Mucosa of gallbladder (tissue), 1 donor: ENCODE measurements at places on chromosomes 12 and 14. TPM values are rescaled to one million over a fixed set of nuclear protein-coding genes. Genes with fewer than 3 reads are reported as not detected.

Gene ZNF705A
- total RNA-seq = not detected

Gene RNASE2
- total RNA-seq = 1.8 TPM

Gene CGRRF1
- 17.6 TPM for total RNA-seq

Gene FOXN4
- total RNA-seq = not detected

Gene MFAP5
- total RNA-seq = 6.8 TPM

Gene AQP6
- 0.32 TPM for total RNA-seq

Gene RHOJ
- total RNA-seq = 10.4 TPM

Gene LAG3
- total RNA-seq = 1.4 TPM

Gene RIN3
- total RNA-seq = 33.7 TPM

Gene REM2
- 1.4 TPM for total RNA-seq

Gene ALDH1L2
- 5.1 TPM for total RNA-seq

Gene FRS2
- 31.1 TPM for total RNA-seq

Gene ATL1
- 7.2 TPM for total RNA-seq

Gene LMO3
- 8.1 TPM for total RNA-seq

Gene NKX2-1
- total RNA-seq = 0.26 TPM

Gene SLC10A1
- total RNA-seq = 0.86 TPM

Gene LTB4R2
- total RNA-seq = 6.1 TPM

Gene CCDC177
- not detected for total RNA-seq

Gene ANG
- 110 TPM for total RNA-seq

Gene TAS2R30
- total RNA-seq = 1.7 TPM

Gene MED6
- total RNA-seq = 24.2 TPM

Gene KRT86
- 1.1 TPM for total RNA-seq

Gene LDHB
- 563 TPM for total RNA-seq

Gene SRRM4
- total RNA-seq = 0.03 TPM

Gene KRT83
- total RNA-seq = not detected

Gene PRIMA1
- total RNA-seq = 5.0 TPM

Gene PTCSC3
- not detected for total RNA-seq

Gene GZMH
- 2.0 TPM for total RNA-seq

Gene ASPG
- total RNA-seq = 4.7 TPM

Gene KRT72
- total RNA-seq = not detected

Gene RNF212B
- 0.20 TPM for total RNA-seq

Gene GLIPR1L1
- not detected for total RNA-seq

Gene P2RX2
- not detected for total RNA-seq

Gene ANO4
- total RNA-seq = 0.12 TPM

Gene NEUROD4
- not detected for total RNA-seq

Gene HHIPL1
- total RNA-seq = 5.3 TPM

Gene ACSS3
- 24.4 TPM for total RNA-seq
